ENCODE measurements at places on chromosomes 5 and 9.

DNA sequence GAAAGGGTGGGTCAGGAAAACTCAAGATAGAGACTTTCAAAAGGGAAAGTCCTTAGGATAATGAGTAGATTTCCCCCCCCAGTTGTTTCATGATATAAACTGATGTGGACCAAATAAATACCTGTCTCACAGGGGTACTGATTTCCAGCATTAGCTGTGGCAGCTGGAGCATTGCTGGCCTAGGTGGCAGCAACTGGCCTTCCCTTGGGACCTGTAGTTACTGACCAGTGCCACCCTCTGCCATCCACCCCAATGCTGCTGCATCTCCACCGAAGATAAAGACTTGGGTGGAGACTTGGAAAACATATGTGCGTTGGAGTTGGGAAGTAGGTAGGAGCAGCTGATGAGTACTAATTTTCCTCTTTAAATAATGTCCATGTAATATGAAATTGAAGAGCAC, 71.8 kb downstream of the SYK start:
- DNase-seq: no peak

DNA sequence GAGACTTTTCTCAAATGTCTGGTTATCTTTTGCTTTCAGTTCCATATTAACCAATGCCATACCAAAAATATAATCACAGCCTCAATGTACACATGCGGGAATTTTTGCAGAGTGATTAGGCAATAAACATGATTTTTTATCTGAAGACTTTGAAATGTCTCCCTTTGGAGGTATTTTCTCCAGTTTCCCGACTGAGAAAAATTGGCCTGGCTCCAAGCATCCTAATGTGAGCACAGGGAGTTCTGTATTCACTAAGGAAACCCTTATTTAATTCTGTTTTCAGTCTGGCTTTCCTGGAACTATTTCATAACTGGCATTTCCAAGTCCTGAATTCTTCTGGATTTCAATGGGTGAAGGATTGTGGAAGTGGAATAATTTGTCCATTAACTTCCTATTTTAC, 8.5 kb downstream of the HCN1 start:
- DNase-seq: no peak

DNA sequence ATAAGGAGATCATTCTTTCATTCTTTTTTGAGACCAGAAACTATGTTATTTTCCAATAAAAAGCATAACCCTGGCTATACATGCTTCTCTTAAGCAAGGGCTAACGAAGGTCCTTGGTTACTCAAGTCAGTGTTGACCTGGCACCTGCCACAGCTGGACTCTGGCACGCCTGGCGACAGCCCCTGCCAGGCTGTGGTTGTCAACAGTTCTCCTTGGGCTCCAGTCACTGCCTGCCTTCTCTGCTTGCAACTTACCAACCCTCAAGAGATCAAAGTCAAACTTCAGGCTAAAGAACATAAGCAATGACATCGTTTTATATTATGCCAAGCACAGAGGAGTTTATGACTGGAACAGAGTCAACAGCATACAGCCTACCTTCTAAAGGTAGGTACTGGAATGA, 61.4 kb upstream of the TBC1D9B start:
- no peak for DNase-seq

- no peak for DNase-seq
Observed at GRCh38 chr9:76693912-76694311, 70.3 kb upstream of the PCA3 start.

GRCh38 chr9:91639054-91639453, 215.4 kb upstream of the NFIL3 start:
- DNase-seq: no peak

DNA sequence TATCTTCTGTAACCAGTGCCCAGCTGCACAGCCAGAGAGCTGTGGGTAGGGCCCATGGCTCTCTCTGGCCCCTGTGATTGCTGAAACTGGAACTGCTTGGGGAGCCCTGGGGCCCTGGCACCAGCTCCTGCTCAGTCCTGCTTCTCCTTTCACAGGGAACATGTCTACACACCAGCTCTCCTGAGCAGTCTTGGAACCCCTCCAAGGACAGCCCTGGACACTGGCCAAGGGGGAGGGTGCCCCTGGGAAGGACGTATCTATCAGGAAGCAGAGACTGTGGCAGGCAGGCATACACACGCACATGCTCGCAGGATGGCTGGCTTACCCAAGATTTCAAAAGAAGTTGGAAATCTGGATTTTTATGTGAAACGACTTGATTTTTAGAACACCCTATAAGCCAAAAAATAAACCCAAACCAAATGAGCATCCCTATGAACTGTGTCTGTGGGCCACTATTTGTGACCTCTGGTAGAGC, 8.8 kb upstream of the TRAF1 start:
- peak; percentile 92 for DNase-seq

DNA sequence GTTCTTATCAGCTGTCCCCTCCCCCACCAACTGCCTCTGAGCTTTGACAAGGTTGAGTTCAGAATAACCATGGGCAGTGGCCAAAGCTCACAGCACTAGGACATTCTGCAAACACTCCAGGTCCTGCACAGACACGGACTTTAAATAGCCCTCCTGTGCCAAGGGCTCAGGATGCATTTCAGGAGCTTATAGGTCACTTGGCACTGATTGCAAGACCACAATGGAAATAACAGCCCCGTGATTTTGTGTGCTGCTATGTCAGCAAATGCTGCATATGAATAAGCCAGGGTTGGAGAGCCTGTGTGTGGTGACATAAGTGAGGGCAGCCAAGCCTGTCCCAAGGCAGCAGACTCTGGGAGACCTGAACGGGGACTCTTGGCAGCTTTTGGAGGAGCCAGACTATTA, 150.7 kb downstream of the DMRT2 start:
- no peak for DNase-seq

GRCh38 chr5:36870399-36871040, 6.0 kb upstream of the NIPBL start:
- peak; percentile 84 for DNase-seq

- DNase-seq: no peak
Observed at GRCh38 chr5:4348423-4348822, 752.8 kb downstream of the IRX1 start.

DNA sequence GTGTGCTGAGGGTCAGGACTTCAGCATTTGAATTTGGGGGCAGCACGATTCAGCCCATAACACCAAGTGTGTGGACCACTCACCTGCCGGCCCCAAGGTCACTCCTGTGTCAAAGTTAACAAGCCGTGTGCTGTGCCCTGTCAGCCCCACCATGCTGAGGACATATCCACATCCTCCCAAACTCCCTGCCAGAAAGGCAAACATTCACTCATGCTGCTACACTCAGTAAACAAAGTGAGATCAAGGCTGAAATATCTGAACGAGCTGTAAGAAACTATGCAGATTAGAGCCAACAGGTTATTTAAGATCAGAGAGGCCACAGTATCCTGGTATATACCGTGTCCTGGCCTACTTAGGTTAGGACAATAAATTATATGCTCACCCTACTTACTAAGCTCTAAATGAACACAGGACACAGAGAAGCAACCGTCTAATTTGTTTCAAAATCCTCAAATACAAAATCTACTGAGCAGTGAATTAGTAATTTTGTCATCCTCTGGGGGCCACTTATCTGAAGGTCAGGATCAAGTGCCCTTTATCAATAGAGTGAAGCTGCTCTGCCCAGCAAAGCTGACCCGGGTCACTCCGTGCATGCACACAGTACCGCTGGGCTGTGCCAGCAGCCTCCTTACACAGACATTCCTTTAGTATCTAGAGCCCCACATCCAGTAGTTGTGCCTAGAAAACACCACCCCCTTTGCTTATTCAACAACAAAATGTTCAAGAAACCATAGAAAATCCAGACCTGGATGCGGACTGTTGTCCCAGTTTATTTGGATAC, 28.2 kb downstream of the RETREG1 start:
- DNase-seq: no peak

GRCh38 chr9:117809751-117810150, 105.5 kb downstream of the TLR4 start:
- DNase-seq: no peak

- peak; percentile 98 for DNase-seq
Observed at GRCh38 chr5:124746916-124747790, 714 bp upstream of the ZNF608 start.

- no peak for DNase-seq
Observed at GRCh38 chr9:106111039-106111730, 416.8 kb downstream of the TMEM38B start.

DNA sequence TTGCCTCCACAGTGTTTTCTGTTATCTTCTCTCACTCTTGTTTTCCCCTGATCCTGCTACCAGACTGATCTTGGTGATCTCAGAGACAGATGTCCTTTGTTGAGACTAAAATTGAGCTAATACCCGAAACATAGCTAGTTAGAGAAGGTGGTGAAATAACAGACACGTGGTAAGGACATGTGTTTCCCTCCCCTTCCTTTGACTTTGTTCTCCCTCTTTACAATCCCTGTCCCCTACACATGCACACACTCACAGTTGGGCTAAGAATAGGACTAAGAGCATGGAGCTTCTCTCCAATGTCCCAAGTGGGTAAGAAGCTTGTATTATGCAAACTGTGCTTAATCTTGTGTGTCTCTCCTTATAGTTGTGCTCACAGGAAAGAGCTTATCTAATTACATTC, 1603.0 kb upstream of the C9orf72 start:
- DNase-seq: no peak

Data from choroid plexus epithelial cell (primary cell).